Stimulated activated CD8-positive, alpha-beta memory T cell treated with anti-CD3 and anti-CD28 coated beads, Interleukin-15, amount 100 ng/mL, for 24 hours (primary cell): ENCODE measurements at places on chromosomes 6 and 20.

GRCh38 chr20:43937591-43937990, 22.9 kb downstream of the TOX2 start:
- no peak for DNase-seq

- no peak for DNase-seq
These were observed 375.1 kb downstream of the HACE1 start for GRCh38 chr6:104484626-104485025.

GRCh38 chr6:34130862-34131261, 15.0 kb downstream of the GRM4 start:
- no peak for DNase-seq

DNA sequence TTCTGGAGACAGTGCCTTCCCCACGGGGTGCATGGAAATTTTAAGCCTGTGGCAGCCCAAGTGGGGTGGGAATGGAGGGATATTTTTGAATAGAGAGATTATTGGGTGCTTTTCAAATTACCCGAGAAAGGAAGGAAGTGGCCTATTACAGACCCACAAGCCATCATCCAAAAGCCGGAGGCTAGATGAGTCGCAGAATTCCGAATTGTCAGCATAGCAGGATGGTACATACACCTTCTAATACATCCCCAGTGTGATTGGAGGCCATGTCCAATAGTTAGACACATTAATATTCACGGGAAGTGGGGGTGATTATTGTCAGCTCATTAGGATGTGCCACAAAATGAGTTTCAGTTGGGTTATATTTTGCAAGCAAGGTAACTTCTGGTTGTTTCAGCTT, 133.0 kb downstream of the FIG4 start:
- DNase-seq = no peak

DNA sequence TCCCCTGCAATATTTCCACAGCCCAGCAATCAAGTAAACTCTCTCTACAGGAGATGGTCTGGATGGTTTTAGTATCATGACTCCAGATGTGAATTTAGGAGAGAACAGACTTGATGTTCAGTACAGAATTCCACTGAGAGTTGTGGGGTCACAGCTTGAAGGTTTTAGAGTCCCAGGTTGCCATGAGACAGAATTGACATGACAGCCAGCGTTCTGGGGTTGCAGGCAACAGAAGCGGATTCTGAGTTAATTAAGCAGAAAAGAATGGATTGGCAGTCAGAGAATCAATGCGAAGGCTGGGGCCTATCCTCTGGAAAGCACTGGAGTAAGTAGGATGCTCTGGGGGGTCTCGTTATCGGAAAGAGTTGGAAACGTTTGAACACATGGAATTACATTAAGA, 2.4 kb upstream of the KIAA1755 start:
- no peak for DNase-seq

- no peak for DNase-seq
These were observed 11.9 kb downstream of the HINT3 start for GRCh38 chr6:125968493-125968892.

- DNase-seq = no peak
These were observed 5.4 kb upstream of the FBXO30 start for GRCh38 chr6:145819994-145820393.

- no peak for DNase-seq
These were observed 20.1 kb upstream of the RNGTT start for GRCh38 chr6:88983532-88983931.

DNA sequence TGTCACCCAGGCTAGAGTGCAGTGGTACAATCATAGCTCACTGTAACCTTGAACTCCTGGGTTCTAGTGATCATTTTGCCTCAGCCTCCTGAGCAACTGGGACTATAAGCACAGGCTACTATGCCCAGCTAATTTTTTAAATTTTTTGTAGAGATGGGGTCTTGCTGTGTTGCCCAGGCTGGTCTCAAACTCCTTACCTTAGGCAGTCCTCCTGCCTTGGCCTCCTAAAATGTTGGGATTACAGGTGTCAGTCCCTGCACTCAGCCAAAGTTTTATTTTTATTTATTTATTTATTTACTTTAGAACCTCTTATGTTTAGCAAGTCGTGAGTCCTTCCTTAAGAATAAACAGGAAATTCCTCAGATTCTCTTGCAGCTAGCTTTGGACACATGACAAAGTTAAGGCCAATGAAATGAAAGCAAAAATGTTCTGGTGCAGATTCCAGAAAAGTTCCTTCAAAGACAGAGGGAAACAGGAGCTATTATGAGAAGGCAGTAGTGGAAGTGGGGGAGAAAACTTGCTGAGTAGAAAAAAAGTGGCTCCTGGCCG, 19.1 kb downstream of the PIM1 start:
- DNase-seq = no peak

DNA sequence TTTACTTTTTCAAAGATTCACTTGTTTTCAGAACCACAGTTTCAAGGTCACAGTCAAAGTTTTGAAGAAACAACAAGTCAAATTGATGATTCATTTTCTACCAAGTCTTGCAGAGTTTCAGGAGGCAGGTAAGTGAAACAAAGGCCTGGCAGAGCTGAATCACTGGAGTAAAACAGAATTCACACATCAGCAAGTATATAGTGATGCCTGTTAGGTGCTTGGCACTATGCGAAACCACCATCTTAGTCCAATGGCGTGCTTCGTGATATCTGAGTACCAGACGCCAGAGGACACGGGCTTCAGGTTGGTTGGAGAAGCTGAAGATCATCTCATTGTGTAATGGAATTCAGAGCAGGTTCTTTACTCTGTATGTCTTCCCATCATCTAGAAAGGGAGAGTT, 75.9 kb downstream of the RTN4IP1 start:
- no peak for DNase-seq

DNA sequence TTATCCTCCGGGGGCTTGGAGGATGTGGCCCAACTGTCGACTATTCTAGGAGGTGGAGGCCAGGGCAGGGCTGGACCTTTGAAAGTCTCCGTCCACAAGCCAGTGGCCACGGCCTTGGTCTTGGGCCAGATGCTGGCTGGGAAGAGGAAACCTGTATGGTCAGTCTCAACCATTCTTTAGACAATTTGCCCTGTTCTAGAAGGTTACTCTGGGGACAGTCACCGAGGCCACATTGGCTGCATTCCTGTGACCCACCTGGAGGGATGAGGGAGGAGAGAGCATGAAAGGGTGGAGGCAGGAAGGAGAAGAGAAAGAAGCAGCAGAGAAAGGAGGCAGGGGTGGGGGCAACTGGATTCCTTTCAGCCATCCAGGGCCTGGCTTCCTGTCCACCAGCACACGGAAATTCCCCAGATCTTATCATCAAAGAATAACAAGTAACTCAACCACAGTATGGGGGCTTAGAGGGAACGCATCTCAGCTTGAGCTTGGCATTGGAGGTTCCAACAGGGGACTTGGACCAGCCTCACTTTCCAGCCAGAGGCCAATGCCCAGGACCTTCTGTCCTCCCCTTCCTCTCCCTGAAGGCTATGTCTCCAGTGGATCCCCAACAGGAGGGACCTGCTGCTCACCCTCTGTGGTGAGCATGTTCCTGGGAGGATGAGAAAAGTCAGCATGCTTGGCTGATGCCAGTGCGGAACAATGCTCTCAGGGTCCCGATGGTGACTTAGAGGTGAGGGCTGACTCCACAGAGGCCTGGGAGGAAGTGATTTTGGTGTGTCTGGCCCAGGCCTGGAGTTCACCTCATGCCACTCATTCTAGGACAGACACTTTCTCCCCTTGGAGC, 30.4 kb downstream of the TGM2 start:
- DNase-seq = no peak

GRCh38 chr6:144264270-144265060, 20.7 kb upstream of the UTRN start:
- no peak for DNase-seq

- DNase-seq = no peak
These were observed 2.1 kb upstream of the CASS4 start for GRCh38 chr20:56409956-56410355.

GRCh38 chr20:62136283-62137091, 6.7 kb downstream of the PSMA7 start:
- DNase-seq = no peak

GRCh38 chr6:130716466-130716865, 110.7 kb upstream of the SMLR1 start:
- DNase-seq = no peak

DNA sequence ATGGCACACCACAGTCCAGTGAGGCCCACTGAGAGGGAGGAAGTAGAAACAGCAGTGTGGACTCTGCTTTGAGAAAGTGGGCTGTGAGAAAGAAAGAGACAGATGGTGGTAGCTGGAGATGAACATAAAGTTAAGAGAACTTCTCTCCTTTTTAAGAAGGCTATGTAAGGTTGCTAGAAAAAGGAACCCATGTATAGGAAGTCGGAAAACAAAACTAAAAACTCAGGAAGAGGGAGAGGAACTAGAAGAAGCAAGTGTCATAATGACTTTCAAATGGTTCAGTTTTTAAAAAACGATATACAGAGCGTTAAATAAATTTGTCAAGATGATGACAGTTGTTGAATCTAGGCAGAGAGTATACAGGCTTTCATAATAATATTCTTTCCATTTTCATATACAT, 25.4 kb upstream of the GMNN start:
- DNase-seq = no peak

GRCh38 chr6:9620263-9620662, 794.6 kb downstream of the TFAP2A start:
- no peak for DNase-seq

GRCh38 chr20:41005361-41005729, 23.3 kb upstream of the TOP1 start:
- DNase-seq = no peak

DNA sequence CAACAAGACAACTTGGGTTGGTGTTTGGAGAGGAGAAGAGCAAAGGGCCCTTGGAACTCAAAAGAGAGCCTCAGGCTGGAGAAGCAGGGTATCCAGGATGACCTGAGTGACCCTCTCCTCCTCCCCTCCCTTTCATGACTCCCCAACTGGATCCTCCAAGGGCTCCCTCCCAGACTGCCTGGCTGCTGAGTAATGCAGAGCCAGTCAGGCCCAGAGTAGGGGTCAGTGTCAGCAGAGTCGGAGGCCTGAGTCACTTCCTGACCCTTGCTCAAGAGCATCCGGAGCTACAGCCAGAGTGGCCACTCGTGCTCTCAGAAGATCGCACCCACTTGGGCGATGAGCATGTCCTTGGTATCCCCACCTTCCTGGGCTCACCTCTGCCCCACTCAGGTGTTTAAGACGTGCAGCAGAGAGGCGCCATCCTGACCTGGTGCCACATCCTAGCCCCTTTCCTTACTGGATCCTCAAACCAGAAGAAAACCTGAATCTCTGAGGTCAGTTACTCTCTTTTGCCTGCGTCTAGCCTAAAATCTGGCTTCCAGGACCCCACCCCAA, 2.8 kb upstream of the MAPK13 start:
- no peak for DNase-seq

- no peak for DNase-seq
These were observed 151.3 kb upstream of the BEND6 start for GRCh38 chr6:56803594-56803993.

DNA sequence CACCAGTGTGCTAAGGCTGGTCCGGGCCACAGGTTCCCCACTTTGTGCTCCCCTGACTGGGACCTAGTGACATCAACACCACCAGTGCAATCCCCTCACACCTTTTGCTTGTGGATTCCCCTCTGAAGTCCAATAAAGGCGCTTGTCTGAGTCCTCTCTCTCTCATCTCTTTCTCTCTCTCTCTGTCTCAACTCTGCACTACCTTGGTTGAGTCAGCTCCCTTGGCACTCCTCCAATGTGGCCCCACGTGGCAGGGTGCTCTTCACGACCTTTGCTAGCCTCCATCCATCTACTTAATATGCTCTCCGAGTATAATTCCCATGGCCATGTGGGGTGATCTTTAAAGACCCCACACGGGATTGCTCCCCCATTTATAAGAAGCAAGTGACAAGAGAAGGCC, 385.0 kb downstream of the CD83 start:
- no peak for DNase-seq

GRCh38 chr6:41536795-41537758, 9.1 kb upstream of the FOXP4 start:
- no peak for DNase-seq

- no peak for DNase-seq
These were observed 618.4 kb downstream of the FRK start for GRCh38 chr6:115442323-115442722.

DNA sequence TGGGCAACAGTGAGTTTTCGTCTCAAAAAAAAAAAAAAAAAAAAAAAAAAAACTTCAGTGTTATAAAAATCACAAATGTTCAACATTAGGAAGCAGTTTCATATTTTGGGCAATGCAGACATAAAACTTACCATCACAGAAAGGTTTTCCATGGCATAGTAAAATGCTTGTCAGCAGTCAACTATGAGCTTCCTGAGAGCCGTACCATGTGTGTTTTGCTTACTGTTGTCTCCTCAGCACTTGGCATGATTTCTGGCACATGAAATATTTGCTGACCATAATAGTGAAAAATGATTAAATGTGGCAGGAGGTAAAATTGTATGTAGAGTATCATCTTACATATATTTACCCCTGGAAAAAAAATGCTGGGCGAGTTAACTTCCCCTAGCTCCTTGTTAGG, 237.5 kb upstream of the SLC35B3 start:
- no peak for DNase-seq

- DNase-seq = no peak
These were observed 99.3 kb upstream of the VSTM2L start for GRCh38 chr20:37803438-37804307.

GRCh38 chr20:31670371-31671228, 32.9 kb downstream of the COX4I2 start:
- DNase-seq = no peak

DNA sequence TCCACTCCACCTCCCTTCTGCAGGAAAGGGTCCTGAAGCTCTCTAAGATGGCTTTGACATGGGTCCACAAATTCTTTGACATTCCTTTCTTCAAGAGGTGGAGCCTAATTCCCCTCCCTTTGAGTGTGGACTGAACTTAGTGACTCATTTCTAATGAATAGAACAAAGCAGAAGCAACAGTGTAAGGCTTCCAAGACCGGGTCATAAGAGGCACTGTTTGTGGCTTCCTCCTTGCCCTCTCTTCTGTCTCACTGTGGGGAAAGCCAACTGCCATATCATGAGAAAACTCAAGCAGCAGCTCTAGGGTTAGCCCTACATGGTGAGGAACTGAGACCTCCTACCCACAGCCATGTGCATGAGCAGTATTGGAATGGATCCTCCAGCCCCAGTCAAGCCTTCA, 5.9 kb upstream of the CDK5RAP1 start:
- no peak for DNase-seq

GRCh38 chr6:75484535-75484934, 9.1 kb downstream of the FILIP1 start:
- DNase-seq = no peak

GRCh38 chr6:75201021-75201420, 4.8 kb downstream of the COL12A1 start:
- no peak for DNase-seq

GRCh38 chr20:3614466-3614865, 48.7 kb downstream of the GFRA4 start:
- DNase-seq = no peak

- DNase-seq = no peak
These were observed 96.0 kb upstream of the PRND start for GRCh38 chr20:4625687-4626086.

- DNase-seq = no peak
These were observed 42.2 kb downstream of the BCL2L1 start for GRCh38 chr20:31680286-31681127.

GRCh38 chr20:58661598-58662473, 10.8 kb downstream of the STX16 start:
- no peak for DNase-seq

GRCh38 chr6:145895802-145896201, 68.4 kb downstream of the SHPRH start:
- no peak for DNase-seq
